ENCODE measurements at places on chromosomes 12 and 14. TPM values are rescaled to one million over a fixed set of nuclear protein-coding genes. Genes with fewer than 3 reads are reported as not detected.

The LPAR5 gene
- not detected for total RNA-seq

The LHX5 gene
- total RNA-seq = not detected

The RERGL gene
- total RNA-seq = not detected

The AQP2 gene
- total RNA-seq = not detected

The FRS2 gene
- 29.3 TPM for total RNA-seq

The CLEC12A gene
- not detected for total RNA-seq

All from pericardium fibroblast (primary cell).